ENCODE measurements at places on chromosomes 6 and 20. TPM values are rescaled to one million over a fixed set of nuclear protein-coding genes. Genes with fewer than 3 reads are reported as not detected.

GPX5 gene
- polyA plus RNA-seq: not detected

ACTR5 gene
- 9.8 TPM for polyA plus RNA-seq

EFCAB8 gene
- polyA plus RNA-seq: 0.14 TPM

PPIL6 gene
- polyA plus RNA-seq: 1.1 TPM

SPATS1 gene
- 0.19 TPM for polyA plus RNA-seq

LY6G6C gene
- polyA plus RNA-seq: not detected

JPH2 gene
- polyA plus RNA-seq: 1.1 TPM

GINS1 gene
- 0.46 TPM for polyA plus RNA-seq

DEFB124 gene
- not detected for polyA plus RNA-seq

CST8 gene
- not detected for polyA plus RNA-seq

HLA-DPA1 gene
- 5.5 TPM for polyA plus RNA-seq

COX4I2 gene
- polyA plus RNA-seq: 3.7 TPM

NANP gene
- polyA plus RNA-seq: 1.0 TPM

HCK gene
- 2.3 TPM for polyA plus RNA-seq

MPIG6B gene
- not detected for polyA plus RNA-seq

GPR6 gene
- 0.21 TPM for polyA plus RNA-seq

ZSCAN16 gene
- 5.0 TPM for polyA plus RNA-seq

IL17F gene
- polyA plus RNA-seq: not detected

NSFL1C gene
- polyA plus RNA-seq: 23.7 TPM

SIRPB2 gene
- polyA plus RNA-seq: 0.80 TPM

SNAI1 gene
- 2.9 TPM for polyA plus RNA-seq

EPPIN gene
- not detected for polyA plus RNA-seq

MEI4 gene
- polyA plus RNA-seq: 0.30 TPM

EYS gene
- 0.04 TPM for polyA plus RNA-seq

HLA-DQB1 gene
- 22.8 TPM for polyA plus RNA-seq

SLC22A1 gene
- polyA plus RNA-seq: 0.53 TPM

GPSM3 gene
- polyA plus RNA-seq: 5.4 TPM

SLC23A2 gene
- polyA plus RNA-seq: 4.3 TPM

SLC26A8 gene
- polyA plus RNA-seq: 0.11 TPM

PNLDC1 gene
- polyA plus RNA-seq: 1.4 TPM

MOG gene
- polyA plus RNA-seq: not detected

PEX7 gene
- 3.9 TPM for polyA plus RNA-seq

GJA10 gene
- not detected for polyA plus RNA-seq

BRD2 gene
- 128 TPM for polyA plus RNA-seq

PRSS35 gene
- polyA plus RNA-seq: 0.31 TPM

GHRH gene
- not detected for polyA plus RNA-seq

LZTS3 gene
- 30.5 TPM for polyA plus RNA-seq

PRPH2 gene
- 0.75 TPM for polyA plus RNA-seq

PDCD2 gene
- polyA plus RNA-seq: 33.4 TPM

PPP1R3G gene
- polyA plus RNA-seq: 0.08 TPM

GLP1R gene
- polyA plus RNA-seq: 3.4 TPM

BMP5 gene
- polyA plus RNA-seq: 1.2 TPM

EEF1A2 gene
- 86.9 TPM for polyA plus RNA-seq

SLC22A3 gene
- polyA plus RNA-seq: 0.42 TPM

MCCD1 gene
- polyA plus RNA-seq: not detected

SLC35F1 gene
- 0.31 TPM for polyA plus RNA-seq

TBX18 gene
- 0.80 TPM for polyA plus RNA-seq

ALDH8A1 gene
- 1.2 TPM for polyA plus RNA-seq

ADGB gene
- not detected for polyA plus RNA-seq

ZFP64 gene
- 3.3 TPM for polyA plus RNA-seq

KCNK5 gene
- 20.5 TPM for polyA plus RNA-seq

TINAG gene
- polyA plus RNA-seq: not detected

TRIM40 gene
- not detected for polyA plus RNA-seq

BPIFB4 gene
- polyA plus RNA-seq: not detected

MUC22 gene
- polyA plus RNA-seq: 0.02 TPM

All from pancreas (tissue), 10 donors.